ENCODE measurements at places on chromosomes 1 and 21. TPM values are rescaled to one million over a fixed set of nuclear protein-coding genes. Genes with fewer than 3 reads are reported as not detected.

The EFNA4 gene
- 3.1 TPM for total RNA-seq

The TNFRSF14 gene
- total RNA-seq = 73.3 TPM

DNA sequence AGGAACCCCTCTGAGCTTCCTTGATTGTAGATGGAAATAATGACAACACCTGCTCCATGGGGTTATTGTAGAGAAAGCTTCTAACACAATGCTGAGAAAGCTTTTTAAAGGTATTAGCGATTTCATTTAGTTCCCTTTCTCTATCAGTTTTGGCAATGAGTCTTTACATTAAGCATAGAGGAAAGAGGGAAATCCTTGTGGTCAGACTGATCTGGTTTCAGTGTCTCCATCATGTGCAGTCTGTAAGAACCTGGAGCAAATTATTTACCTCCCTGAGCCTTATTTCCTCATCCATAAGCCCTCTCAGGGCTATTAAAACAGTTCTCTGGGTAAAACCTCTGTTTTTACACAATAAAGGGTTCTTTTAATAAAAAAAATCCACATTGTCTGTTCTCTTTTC lies 87.5 kb downstream of the FGGY start:
- DNase-seq = no peak

GRCh38 chr1:192713921-192714320 lies 78.0 kb downstream of the RGS13 start:
- no peak for DNase-seq

Data from sciatic nerve (tissue), 2 donors.